ENCODE measurements at places on chromosomes 7 and 10.

- no peak for DNase-seq
Observed at GRCh38 chr10:12382157-12382548, 32.8 kb downstream of the CAMK1D start.

- peak; percentile 58 for DNase-seq
Observed at GRCh38 chr10:97572214-97572989, at the start of gene ANKRD2. Gene ANKRD2 (plus strand): TSS chr10:97572779. CDS start chr10:97572789, 10 bp downstream.

- DNase-seq: no peak
Observed at GRCh38 chr7:47581804-47582763, at the start of gene TNS3. Gene TNS3 (minus strand): TSS chr7:47582111. CDS start chr7:47439636, 142,475 bp downstream.

- DNase-seq: no peak
Observed at GRCh38 chr7:83117466-83117865, 45.2 kb downstream of the PCLO start.

- DNase-seq: no peak
Observed at GRCh38 chr10:91096274-91096673, 124.2 kb upstream of the PCGF5 start.

DNA sequence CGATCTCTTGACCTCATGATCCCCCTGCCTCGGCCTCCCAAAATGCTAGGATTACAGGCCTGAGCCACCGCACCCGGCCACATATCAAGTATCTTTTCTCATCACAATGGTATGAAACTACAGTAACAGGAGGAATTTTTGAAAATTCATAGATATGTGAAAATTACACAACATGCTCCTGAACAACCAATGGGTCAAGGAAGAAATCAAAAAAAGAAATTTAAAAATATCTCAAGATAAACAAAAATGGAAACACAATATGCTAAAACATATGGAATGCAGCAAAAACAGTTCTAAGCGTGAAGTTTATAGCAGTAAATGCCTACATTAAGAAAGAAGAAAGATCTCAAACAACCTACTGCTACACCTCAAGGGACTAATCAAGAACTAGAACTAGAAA lies 59.8 kb upstream of the ADAM12 start:
- DNase-seq: no peak

DNA sequence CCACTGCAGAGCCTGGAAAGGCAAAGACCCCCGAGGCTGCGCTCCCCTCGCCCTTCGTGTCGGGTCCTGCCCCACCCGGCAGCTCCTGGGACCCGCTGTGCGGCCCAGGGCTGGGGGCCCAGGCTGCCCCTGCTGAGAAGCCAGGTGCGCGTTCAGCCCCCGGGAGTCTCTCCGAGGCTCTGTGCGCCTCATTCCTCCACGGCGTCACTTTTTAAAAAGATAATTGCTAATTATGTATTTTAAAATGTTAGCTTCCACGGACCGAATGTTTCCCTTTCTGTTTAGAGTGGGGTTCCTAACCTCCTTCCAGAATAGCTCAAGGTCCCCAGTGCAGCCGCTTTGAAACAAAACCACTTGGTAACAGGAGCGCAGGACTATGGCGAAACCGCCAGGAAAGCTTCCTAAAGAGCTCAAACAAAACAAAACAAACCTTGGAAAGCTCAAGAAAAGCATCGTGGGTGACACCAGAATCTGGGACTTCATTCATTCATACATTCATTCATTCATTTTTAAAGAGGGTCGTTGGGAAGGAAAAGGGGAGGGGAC lies 45.6 kb downstream of the PDIA4 start:
- no peak for DNase-seq

DNA sequence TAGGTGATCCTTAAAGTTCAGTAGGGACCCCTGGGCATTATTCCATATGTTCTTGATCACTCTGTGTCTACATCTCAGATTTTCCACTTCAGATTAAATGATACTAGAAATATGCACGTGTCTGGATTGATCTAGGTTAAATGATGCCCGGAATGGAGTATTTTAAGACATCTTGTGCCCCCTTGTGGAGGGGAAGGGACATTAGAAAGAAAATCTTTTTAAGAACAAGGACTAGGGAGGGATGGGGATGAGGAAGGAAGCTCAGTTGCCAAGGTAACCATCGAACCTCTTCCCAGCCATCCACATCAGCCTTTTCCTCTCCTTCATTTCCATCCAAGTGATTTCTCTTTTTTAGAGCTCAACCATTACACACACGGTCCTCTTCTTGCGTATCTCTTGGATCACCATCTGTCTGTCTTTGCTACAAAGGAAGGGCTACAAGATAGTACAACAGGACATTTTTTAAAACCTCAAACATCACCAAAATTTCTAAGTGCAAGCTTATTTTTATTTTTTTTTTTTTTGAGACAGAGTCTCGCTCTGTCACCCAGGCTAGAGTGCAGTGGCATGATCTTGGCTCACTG lies 40.5 kb downstream of the PRSS2 start:
- peak; percentile 16 for DNase-seq

- no peak for DNase-seq
Observed at GRCh38 chr7:158374146-158374545, 213.5 kb downstream of the PTPRN2 start.

GRCh38 chr7:47724335-47724982 lies 142.5 kb upstream of the TNS3 start:
- DNase-seq: no peak

DNA sequence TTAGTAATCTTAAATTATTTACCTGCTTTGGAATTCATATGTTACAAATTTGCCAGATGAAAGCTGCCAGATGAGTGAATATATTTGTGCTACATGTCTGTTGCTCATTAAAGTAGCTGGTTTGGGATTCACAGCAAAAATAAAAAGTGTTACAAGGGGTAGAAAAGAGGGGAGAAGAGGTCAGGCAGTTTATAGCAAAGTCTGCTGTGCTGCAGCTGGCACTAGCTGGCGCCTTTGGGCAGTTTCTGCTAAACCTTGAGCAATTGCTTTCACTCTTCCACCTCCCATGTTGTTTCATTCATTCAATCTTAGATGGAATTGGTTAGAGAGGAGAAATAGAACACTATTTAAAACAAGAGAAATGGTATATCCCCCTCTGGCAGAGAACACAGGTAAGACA lies 404.1 kb upstream of the LRGUK start:
- DNase-seq: no peak

DNA sequence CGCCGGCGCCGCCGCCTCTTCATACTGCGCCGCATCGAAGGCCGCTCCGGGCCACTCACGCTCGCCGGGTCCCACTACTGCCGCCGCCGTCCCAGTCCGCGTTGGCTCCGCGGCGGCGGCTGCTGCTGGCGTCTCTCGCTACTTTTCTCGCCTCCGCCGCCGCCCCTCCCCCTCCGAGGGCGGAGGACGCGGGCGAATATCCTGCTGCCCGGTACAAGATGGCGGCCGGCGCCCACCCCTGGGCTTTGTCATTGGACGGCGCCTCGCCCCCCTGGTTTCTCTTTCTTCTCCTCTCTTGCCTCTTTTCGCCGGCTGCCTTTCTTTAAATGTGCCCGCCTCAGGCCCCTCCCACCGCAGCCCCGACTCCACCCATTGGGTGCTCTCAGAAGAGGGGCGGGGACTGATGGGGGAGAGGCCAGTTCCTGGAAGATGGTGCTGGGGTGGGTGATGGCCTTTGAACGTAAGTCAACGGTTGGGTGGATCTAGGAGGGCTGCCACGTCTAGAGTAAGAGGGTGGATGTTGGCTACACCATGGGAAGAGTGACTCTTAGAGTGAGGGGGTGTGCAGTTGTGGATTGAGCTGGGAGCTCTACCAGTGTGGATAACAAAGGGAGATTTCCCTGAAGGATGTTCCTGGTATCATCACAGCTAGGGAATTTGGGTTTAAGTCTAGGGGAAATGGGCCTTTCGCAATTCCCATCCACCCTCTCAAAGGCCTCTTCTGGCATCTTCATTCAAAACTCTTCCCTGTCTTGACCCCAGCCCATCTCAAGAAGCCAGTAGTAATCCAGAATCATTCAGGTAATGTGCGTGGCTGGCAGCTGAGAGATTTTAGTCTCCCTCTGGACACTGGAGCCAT lies at the start of gene CCDC71L:
CCDC71L (minus strand) TSS at position 297 of the 859 bp plus-strand sequence; CDS start at position 35, 262 bp downstream.
- peak; percentile 92 for DNase-seq

GRCh38 chr7:100570954-100571828 lies 2.5 kb downstream of the SAP25 start:
- no peak for DNase-seq

Data from foreskin melanocyte (primary cell).